A172 (cell line): ENCODE measurements at places on chromosomes 12 and 14. TPM values are rescaled to one million over a fixed set of nuclear protein-coding genes. Genes with fewer than 3 reads are reported as not detected.

- DNase-seq, result peak; percentile 61
Observed at GRCh38 chr12:56630180-56630632, at the start of gene BAZ2A. BAZ2A (minus strand) TSS chr12:56630326; CDS start chr12:56617530, 12,796 bp downstream.

DNA sequence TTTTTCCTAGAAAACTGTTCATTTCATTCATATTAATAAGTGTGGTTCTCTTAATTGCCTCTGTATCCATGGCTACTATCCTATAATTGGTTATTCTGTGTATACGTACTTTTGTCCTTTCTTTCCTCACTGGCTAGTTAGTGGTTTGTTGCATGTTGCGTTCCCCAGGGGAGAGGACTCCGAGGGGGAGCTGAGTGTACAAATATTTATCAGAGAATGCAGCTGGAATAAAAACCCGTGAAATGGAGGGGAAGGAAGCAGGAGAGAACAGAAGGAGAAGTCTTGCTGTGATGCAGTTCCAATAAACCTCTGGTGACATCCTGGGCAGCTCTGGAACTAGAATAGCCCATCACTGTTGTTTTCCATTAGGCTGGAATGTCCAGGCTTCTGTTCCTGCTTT, 117.1 kb upstream of the RGS6 start:
- no peak for DNase-seq

- no peak for DNase-seq
Observed at GRCh38 chr14:100524933-100525243, 62.3 kb downstream of the BEGAIN start.

- no peak for DNase-seq
Observed at GRCh38 chr14:91778217-91778616, 46.3 kb upstream of the CATSPERB start.

- no peak for DNase-seq
Observed at GRCh38 chr12:80222261-80222660, 122.9 kb downstream of the OTOGL start.

- no peak for DNase-seq
Observed at GRCh38 chr12:98578392-98578791, 15.1 kb upstream of the SLC25A3 start.

DNA sequence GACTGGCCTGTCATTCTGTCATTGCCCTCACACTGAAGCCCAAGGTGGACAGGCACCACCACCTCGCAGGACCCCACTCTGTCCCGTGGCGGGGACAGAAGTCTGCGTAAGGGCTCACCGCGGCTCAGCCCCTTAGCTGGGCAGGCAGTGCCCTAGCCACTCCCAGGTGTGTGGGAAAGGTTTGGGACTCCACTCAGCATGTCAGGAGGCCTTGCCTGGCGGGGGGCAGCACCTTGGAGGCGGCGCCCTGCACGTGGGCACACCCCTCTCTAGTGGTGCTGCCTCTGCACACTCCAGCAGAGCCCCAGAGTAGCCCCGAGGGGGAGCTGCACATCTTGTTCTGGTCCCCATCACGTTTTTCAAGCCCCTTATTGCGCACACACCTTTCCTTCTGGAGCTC, 35.6 kb downstream of the FIGNL2 start:
- DNase-seq, result no peak

GRCh38 chr12:76470028-76470939, 89.3 kb downstream of the OSBPL8 start:
- peak; percentile 78 for DNase-seq

DNA sequence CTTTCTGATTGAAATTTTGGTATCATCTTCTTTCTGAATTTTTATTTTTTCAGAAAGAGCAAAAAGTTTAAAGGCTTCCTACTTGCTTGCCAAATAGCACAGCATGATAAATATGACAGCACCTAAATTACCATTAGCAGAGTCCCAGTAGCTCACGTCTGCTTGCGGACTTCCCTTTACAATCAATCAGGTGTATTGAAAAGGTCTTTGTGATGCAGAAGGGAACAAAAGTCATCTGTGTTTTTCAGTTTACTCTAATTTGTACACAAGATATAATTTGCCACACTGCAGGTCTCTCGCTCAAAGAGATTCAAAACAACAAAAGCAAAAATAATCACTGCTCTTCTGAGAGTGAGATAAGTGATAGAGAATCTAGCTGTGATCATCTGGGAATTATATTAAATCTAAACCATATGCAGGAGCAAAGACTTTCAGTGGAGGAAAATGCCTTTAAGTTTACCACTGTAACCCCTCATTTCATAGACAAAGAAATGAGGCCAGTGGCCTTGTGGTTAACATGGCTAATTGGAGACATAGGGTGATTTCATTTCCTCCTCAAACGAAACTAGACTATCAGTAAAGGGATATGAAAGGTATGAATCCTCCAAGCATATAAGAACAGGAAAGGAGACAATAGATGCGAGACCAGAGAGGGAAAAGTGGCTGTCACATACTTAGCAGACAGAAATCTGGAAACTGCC, 240.8 kb upstream of the TMPO start:
- no peak for DNase-seq

GRCh38 chr12:122204167-122205052, 901 bp downstream of the B3GNT4 start:
- no peak for DNase-seq

DNA sequence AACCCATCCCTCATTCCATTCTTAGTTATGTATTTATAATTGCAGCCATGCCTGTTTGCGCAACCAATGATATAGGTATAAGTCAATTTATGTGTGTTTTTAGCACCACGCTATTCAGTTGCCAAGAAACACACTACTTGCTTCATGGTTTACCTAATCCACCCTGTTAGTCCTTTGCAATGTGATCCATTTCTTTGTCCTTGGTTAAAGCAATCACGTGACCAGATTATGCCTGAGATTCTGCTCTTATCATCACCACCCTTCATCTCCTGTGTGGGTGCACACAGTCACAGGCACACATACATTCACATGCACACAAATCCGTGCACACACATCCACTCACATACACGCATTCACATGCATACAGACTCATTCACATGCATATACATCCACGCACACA, 52.3 kb upstream of the KCNA5 start:
- DNase-seq, result no peak

DNA sequence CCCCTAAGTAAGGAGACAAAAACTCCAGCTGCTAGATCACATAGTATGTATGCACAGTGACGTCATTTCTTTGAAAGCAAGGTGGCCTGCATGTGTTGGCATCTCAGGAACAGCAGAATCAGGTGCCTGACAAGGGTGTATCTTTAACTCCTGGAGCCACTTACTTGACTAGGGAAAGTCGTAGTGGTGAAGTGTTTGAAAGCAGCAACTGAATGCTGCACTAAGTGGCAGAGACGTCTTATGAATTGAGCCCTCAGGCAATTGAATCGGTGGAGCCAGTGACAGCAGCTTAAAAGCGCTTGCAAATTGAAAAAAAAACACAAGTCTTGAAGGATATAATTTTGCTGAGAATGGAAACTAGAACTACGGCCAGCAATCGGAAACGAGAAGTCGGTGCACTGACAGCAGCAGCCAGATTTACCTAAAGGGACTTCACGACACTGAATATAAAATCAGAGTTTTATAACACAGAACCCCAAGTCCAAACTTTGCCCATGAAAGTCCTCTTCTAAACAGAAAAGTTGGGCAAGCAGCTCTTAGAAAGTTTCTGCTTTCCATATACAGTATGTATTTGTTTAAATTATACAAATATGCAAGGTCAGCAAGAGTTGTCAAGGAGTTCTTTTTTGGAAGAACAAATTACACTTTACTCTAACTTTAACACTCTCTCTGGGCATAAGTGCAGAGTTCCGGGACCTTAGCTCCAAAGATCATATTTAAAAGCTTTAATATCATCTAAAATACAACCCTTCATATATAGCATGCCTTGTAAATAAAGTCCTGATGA, 1.1 kb downstream of the IGF1 start:
- no peak for DNase-seq

DNA sequence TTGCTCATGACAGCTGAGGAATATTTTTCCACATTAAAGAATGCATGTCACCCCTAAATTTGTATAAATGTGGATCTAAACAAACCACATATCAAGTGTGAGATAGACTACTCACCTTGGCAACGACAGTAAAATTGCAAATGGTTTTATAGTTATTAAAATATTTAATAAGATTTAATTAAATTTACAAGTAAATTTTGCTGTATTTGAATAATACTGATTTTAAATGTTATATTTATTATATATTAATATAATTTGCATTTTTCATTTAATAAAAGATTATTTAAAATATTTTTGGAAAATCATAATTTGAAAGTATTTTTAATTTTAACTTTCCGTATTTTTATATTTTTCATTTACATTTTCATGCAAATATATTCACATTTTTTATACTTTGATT, 53.4 kb downstream of the SERPINA3 start:
- no peak for DNase-seq

DNA sequence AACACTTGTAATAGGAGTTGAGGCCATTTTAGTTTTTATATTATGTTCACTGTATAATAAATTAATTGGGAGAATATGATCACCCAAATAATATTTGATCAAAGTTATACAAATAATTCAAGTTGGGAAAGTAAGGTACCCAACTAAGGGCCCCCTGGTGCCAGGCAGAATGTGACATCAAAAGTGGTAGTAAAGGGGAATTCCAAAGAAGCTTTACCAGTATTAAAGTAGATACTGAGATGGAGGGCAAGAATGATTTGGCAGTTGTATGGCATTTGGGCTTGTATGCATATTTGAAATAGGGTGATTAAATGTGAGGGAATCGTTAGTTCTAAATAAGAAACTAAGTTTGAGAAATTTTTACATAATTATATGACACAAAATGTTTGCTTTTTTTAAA, 17.7 kb downstream of the GXYLT1 start:
- no peak for DNase-seq

DNA sequence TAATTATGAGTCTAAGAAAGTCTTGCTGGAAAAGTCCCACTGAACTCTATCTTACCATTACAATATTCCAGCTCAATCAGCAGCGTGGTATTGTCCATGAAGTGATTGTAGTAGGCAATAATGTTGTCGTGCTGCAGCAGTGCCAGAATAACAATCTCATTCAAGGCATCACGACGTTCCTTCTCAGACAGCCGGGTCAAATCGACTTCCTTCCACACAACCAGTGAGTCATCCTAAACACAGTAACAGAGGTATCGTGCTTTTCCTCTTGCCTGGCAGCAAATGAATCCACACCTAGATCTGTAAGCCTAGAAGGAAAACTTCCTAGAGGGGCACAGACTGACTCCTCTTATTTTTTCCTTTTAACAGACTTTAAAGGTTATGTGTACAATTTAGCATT, 2.9 kb downstream of the NEK9 start:
- peak; percentile 50 for DNase-seq

- no peak for DNase-seq
Observed at GRCh38 chr14:91580876-91581577, 70.9 kb upstream of the PPP4R3A start.

GRCh38 chr12:120175537-120175936, 19.0 kb downstream of the GCN1 start:
- DNase-seq, result no peak

DNA sequence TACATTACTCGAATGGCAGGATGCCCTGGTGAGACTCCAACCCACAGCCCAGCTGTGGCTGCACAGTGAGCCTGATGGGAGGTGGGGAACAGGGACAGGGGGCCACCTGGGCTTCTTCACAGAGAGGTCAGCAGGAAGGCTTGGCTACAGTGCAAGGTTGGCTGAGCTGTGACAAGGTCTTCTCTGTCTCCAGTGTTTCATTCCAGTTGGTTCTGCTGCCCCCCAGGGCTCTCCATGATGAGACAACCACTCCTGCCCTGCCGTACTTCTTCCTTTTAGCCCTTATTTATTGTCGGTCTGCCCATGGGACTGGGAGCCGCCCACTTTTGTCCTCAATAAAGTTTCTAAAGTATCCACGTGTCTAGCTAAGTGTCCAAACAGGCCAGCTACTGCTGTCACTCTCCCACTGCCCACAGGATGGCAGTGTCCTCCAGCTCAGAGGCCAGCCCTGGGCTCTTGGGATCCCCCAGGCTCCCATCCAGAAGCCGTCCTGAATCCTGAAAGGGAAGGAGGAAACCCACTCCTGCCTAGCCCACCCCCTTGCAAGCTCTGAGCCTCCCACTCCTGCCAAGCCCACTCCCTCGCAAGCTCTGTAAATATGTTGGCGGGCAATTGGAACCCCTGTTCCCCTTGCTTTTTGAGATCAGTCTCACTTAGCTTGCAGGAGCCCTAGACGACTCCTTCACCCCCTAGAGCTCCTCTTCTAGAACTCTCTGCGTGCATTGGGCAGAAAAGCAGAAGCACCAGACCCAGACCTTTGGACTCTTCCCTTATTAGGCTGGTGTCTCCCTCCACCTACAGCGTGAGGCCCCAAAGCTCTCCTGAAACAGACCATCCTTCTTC, 5.4 kb downstream of the C1QL4 start:
- DNase-seq, result peak; percentile 71

DNA sequence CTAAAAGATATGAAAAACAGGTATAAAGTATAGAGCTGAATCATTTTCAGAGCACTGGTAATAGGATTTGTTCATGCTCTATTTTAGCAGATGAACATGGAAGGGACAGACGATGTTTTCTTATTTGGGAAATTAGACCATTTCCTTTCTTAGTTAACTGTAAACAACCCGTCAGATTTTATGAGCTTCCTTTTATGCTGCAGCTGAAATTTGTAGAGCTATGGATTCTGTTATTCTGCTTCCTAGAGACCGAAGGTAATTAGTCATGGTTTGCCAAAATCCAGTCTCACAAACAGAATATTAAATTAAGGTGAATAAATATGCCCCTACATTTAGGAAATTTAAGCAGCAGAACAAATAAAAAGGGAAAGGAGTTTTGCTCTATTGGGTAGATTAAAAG, 180.2 kb upstream of the SYT1 start:
- DNase-seq, result no peak

- DNase-seq, result no peak
Observed at GRCh38 chr12:26251600-26251999, 56.2 kb downstream of the SSPN start.

ACOT6 gene
- not detected in 2 replicates for total RNA-seq

KDM5A gene
- 17.8 and 43.0 TPM in 2 replicates for total RNA-seq

PRB2 gene
- total RNA-seq, result not detected in 2 replicates

FKBP4 gene
- 45.5 and 47.1 TPM in 2 replicates for total RNA-seq

CNIH1 gene
- total RNA-seq, result 90.4 and 106 TPM in 2 replicates

BCL2L14 gene
- not detected in 2 replicates for total RNA-seq

MYH6 gene
- total RNA-seq, result not detected in 2 replicates

WNK1 gene
- total RNA-seq, result 16.3 and 18.0 TPM in 2 replicates

TOMM20L gene
- total RNA-seq, result not detected in 2 replicates

POTEG gene
- not detected in 2 replicates for total RNA-seq

GLT8D2 gene
- total RNA-seq, result 2.7 and 3.3 TPM in 2 replicates

DCN gene
- total RNA-seq, result 0.69 and 0.84 TPM in 2 replicates
